ENCODE measurements at places on chromosomes 3 and 15.

GRCh38 chr15:71335591-71335990 lies 220.3 kb downstream of the THSD4 start:
- DNase-seq = no peak

- DNase-seq = no peak
These were observed 238.3 kb upstream of the SLITRK3 start for GRCh38 chr3:165434516-165434915.

DNA sequence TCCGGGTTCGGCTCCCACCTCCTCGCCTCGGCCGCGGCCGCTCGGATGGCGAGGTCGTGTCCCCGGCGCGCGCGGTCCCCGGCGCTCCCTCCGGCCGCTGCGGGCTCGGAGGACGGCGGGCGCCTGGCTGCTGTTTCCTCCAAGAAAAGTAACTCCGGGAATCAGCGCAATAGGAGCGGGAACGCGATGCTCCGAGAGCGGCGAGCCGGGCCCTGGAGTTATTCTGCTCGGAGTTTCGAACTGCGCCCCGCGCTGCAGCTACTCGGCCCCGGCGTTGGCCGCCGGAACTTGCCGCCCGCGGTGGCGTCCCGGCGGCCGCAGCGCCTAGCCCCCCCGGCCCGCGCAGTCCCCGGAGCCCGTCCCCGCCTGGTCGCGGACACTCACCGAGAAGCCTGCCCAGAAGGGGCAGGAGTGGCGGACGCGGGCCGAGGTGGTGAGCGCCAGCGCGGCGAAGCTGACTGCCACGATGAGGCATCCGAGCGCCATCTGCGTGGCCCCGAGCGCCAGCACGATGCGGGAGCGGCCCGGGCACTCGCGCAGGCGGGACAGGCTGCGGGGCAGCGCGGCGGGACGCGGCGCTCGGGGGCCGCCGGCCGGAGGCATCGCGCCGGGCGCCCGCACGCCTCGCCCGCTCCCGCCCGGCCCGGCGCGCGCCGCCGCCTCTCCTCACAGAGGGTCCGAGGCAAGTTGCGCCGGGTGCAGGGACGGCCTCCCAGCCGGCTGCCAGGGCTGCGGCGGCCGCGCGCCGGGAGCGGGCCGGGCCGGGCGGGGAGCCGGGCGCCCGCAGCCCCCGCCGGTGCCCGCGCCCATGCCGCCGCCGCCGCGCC lies 251.9 kb downstream of the TJP1 start:
- DNase-seq = no peak

GRCh38 chr3:45127130-45127822 lies 18.9 kb downstream of the CDCP1 start:
- DNase-seq = no peak

Measured in RWPE2 (cell line).